Retina (tissue), 1 donor: ENCODE measurements at places on chromosomes 6 and 20.

GRCh38 chr6:128526152-128526914 is 5.9 kb upstream of the PTPRK start:
- no peak for DNase-seq

DNA sequence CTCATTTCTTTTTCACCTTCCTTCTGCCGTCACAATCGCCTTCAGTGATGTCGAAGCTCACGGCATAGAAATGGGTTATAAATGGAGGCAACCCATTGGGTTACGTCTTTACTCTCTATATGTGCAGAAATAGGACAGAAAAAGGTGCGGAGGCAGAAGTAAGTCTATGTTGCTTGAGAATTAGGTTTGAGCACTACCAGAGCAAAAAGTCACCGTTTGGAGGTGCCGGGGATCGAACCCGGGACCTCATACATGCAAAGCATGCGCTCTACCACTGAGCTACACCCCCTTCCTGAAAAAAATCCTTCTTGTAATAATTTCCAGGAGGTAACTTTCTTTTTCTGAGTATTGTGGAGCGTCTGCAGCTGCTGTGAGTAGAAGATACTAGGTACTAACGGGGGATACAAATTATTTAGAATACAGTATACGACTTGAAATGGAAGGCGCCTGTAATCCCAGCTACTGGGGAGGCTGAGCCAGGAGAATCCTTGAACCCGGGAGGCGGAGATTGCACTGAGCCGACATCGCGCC is 134.2 kb downstream of the TRIM27 start:
- no peak for DNase-seq

GRCh38 chr6:89818977-89819335 is 638 bp downstream of the MDN1 start:
- no peak for DNase-seq

DNA sequence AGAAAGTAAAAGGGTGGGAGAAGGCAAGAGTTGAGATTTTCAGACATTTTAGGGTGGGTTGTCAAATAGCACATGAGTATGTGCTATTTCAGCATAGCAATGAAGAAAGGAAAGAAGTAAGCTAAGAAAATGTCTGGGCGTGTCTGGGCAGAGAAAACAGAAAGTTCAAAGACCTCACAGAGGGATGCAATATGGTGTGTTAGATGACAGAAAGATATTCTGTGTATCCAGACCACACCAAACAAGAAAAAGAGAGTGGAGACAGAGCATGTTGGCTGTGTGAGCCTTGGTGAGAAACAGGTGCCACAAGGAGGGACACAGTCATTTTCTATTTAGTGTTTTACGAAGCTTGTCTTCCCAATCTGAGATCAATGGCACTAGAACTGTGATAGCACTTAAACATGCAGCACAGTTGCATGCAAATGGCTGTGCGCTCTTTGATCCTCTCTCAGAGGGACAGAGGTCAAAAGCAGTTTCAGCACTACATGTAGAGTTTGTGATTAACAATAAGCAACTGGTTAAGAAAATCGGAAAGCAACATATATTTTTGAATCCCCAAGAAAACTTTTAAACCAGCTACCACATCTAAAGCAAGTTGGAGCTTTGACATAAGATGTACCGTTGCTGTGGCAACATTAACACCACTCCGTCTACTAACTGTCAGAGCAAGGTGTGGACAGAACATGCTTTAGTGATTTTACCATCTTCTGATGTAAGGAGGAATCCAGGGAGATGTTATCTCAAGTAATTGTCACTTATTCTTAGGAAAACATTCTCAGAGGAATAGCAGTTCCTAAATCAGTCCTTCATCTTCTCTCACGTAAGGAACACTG is 515.5 kb upstream of the NOX3 start:
- DNase-seq: no peak

DNA sequence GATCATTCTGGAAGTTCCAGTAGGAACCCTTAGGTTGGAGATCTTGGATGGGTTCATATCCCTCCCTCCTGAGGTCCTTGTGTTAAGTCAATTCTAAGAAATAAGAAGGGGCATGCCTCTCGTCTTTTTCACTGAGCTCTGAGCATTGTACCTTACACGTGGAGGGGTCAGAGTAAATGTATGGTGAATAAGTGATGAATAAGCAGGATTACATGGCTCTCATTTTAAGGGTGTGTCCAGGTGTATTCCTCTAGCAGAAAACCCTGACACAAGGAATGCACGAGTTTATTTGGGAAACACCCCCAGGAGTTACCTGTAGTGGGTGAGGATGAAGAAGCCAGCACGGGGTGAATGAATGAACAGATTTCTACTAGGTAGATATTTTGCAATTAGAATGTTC is 400.2 kb downstream of the KIF16B start:
- DNase-seq: no peak

GRCh38 chr6:22926790-22927354 is 357.5 kb downstream of the HDGFL1 start:
- DNase-seq: peak; percentile 30

- DNase-seq: no peak
These were observed 26.8 kb downstream of the SPTLC3 start for GRCh38 chr20:13035399-13036152.
